ENCODE measurements at places on chromosomes 13 and 19.

DNA sequence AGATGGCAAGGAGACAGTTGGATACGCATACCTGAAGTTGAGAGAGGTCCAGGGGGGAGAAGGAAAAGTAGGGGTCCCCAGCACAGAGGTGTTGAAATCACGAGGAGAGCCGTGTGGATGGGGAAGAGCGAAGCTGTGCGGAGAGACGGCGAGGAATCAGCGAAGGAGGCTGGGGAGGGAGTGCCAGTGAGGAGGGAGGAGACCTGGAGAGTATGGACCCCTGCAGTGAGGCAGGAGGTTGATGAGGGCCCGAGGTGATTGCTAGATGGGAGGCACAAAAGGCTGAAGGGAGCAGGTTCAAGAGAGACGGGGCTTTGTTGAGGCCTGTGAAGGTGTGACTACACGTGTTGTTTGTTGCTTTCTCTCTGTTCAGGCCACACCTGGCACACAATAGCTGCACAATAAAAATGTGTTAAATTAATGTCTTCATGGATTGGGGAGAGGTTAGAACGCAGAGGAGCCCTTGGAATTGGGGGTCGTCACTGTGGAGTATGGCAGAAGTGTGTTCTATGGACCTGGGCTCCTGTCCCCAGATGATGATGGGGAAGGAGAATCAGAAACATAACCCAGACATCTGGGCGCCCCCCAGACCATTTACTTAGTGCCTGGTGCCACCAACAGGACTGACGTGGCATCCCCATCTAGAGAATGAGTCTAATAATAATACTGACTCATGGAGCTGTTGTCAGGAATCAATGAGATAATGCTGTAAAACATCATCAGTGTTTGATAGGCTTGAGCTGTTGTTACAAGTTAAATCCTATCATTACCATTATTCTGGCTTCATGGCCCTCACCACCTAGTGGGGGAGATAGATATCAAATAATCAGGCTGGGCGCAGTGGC, 137.5 kb downstream of the SIPA1L3 start:
- no peak for DNase-seq

GRCh38 chr19:54420383-54421168, 5.3 kb downstream of the TTYH1 start:
- DNase-seq = no peak

GRCh38 chr19:17243211-17243829, 2.4 kb downstream of the NR2F6 start:
- DNase-seq = no peak

- DNase-seq = no peak
Observed at GRCh38 chr13:43787518-43787891, 733 bp upstream of the ENOX1 start.

- DNase-seq = no peak
Observed at GRCh38 chr13:25384758-25385410, 13.1 kb downstream of the ATP8A2 start.

DNA sequence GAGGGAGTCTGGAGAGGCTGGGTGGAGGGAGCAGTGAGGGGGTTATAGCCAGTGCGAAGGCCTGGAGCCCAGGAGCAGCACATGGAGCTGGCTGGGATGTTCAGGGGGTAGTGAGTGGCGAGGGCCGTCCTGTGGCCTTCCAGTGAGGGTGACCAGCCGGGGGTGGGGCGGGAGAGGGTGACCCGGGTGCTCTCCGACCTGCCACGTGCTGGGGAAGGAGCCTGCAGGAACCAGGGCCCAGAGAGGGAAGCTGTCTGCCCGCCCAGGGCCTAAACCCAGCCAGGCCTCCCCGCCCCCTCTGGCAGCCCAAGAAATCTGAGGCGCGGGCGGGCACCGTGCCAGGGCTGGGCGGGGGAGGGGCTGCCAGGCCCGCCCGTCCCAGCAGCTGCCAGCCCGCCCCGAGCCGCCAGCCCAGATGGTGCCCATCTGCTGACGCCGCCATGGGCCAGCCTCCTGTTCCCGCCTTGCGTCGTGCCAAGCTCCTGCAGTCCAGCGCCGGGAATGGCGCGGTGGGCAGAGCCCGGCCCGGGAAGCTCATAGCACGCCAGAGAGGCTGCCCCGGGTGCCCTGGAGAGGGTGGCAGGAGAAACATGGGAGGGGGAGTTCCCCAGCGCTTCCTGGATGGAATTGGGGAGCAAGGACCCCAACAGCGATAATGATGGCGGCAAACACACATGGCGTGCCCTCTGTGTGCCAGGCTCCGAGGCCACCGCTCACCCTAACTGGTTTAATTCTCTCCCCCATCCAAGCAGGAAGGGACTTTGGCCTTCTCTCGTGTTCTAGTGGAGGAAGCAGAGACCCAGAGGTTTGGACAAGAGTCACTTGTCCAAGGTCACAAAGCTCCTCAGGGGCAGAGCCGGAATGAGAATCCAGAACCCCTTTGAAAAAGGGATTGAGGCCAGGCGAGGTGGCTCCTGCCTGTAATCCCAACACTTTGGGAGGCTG, 21.5 kb downstream of the NFIC start:
- no peak for DNase-seq

- DNase-seq = no peak
Observed at GRCh38 chr13:42592915-42593900, 19.3 kb downstream of the TNFSF11 start.

- no peak for DNase-seq
Observed at GRCh38 chr13:108267347-108267746, 2.2 kb upstream of the TNFSF13B start.

- DNase-seq = no peak
Observed at GRCh38 chr19:27738569-27739193, 1474.3 kb downstream of the UQCRFS1 start.

DNA sequence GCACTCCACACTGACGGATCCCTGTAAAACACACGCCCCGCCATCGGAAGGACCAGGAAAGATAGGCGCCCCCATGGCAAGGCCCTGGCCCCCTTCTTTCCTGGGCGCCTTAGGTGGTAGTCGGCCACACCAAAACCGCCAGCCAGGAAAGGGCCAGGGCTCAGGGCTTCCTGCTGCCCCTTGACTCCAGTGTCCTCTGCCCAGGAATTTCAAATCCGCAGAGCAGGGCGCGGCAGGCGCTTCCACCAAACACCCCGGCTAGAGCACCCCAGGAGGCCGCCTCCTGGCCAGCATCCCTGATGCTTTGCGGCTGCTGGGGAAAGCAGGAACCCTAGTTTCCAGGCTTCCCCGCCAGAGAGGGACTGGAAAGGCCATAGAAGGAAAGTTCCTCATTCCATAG, 57.5 kb downstream of the ZNF726 start:
- no peak for DNase-seq

- DNase-seq = no peak
Observed at GRCh38 chr19:42255766-42256745, 1.1 kb upstream of the ERF start.

- DNase-seq = no peak
Observed at GRCh38 chr13:34931572-34931971, 10.5 kb upstream of the NBEA start.

DNA sequence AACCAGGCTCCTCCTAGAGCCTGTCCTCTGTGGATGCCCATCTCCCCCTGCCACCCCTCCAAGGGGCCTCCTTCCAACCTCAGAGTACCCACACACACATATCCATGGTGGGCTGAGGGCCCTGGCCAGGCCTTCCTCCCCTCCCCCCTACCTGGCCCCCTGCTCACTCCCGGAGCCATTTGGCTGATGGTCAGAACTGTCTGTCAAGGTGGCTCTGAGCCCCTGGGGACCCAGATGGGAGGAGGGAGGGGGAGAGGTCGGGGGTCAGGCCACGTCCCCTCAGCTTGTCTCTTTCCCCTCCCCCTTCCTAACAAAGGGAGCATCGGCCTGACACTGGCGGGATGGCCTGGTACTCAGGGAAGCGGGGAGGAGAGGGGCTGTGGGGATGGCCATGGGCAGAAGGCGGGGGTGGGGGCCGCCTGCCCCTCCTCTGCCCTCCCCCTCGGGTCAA, 18.7 kb upstream of the POU2F2 start:
- DNase-seq = no peak

DNA sequence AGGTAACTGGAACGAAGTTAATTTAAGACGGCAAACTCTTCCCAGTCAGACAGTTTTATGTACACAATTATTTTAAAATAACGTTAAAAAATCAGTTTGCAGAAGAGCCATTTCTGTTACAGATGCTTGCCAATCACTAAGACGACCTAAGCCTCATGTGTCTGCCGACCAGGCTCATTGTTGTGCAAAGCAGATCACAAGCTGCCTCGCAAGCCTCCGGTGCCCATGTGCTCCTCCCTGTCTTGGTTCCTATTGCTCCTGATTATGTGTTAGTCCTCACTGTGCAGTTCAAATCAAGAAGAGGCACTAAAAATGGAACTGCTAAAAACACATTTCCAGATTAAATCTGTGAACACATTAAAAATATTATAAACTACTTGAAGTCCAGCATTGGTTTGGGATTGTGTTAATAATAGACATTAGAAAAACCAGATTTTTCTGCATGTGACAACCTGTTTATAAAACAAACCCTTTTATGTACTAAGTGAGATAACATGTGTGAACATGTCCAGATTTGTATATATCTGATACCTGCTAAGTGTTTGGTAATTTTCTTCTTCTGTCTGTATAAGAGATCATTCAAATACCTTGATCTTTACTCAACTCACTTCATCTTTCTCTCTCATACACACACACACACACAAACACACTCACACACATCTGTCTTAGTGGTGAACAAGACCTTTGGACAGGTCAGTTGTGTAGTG, 81.9 kb upstream of the SLC15A1 start:
- DNase-seq = no peak

DNA sequence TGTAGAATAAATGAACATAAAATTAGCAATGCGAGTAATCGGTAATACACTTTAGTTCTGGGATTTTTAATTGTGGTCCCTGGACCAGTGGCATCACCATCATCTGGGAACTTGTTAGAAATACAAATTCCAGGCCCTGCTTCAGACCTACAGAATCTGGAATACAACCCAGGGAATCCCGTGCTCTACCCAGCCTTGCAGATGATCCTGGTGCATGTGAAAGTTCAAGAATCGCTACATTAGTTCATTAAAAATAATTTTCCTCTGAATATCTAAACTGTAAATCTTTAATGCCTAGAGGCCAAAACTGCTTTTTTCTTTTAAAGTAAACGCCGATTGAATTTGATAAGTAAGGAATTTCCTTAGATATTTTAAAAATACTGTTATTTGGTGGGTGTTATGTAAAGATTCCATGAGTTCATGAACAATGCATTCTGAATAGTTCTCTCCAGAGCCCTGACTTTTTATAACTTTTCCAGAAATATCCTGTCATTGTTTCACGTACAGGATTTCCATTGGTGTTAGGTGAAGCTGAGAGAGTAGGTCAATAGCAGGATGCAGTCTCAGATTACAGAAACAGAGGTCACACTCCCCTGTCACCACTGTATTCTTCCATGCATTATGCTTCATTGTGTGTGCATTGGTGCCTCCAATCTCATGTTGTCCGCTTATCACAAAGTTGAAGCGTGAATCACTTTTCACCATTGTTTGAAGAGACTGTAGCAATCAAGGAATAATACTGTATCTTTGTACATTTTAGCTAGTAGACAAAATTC, 596.5 kb upstream of the KLF12 start:
- no peak for DNase-seq

DNA sequence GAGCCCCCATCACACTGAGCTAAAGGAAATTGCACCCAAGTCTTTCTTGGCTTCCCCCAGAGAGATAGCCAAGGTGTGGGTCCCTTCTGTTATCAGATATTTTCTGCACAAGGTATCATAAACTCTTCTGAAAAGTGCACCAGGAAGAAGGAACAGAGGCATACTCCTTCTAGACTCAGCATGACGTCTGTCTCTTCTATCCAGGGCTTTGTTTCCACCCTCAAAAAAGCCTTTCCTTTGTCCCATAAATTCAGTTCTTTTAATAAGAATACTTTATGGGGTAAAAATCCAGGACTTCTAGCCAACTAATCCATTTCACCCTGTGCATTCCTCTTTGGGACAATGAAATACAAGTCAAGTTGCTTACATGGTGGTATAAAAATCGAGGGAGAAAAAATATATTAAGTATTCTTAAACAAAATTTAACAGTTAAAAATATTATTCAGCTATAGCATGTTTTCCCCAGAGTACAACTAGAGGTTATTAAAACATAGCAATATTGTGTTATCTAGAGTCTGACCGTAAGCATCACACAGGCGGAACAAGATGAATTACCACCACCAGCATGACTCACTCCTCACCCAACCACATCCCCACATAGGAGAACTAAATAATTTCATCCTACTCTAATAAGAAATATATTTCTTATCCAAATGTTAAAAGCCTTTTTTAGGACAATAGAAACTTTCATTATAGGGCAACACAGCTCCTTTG, 79.9 kb upstream of the GPC6 start:
- DNase-seq = no peak

GRCh38 chr13:76750126-76750525, 136.1 kb downstream of the KCTD12 start:
- no peak for DNase-seq

DNA sequence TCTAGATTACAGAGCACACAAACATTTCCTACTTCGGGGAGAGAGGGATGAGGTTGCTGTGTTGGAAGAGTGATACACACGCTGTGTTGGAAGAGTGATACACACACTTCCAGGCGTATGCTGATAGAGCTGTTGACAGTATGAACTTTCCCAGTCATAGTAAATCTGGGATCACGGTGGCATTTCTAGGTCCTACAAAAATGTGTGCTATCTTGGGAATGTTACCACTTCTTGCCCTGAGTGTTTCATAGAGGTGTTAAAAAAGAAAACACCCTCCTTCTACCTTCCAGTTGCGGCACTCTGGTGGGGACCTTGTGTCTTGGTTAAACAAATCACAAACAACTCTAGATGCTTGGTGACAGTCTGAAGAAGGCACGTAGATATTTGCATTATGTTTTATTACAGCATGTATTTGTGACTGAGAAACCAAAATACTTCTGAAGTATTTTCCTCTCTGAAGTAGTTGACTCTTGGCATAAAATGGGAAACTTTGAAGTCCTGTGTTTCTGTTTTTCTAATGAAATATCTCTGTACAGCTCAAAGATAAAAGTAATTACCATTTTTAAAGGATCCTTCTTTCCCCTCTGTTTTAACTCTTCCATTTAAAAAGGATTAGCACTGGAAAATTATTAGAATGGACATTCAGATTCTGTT, 52.5 kb downstream of the ARHGAP35 start:
- DNase-seq = no peak

DNA sequence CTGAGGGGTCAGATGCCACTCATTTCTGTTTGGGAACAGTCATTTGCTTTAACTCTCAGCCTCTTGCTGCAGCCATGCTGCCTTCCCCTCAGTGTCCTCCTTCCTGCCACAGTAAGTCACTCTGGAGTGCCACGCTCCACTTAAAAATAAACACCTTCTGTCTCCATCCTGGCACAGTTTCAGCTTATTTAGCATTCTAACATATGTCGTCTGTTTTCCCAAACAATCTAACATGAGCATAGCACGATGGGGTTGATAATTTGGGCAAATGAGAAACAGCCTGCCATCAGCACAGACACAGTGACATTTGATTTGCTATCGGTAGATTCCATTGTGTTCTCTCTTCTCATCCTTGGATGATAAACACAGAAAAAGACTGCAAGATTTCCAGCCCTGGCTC, 768.6 kb downstream of the UQCRFS1 start:
- DNase-seq = no peak

DNA sequence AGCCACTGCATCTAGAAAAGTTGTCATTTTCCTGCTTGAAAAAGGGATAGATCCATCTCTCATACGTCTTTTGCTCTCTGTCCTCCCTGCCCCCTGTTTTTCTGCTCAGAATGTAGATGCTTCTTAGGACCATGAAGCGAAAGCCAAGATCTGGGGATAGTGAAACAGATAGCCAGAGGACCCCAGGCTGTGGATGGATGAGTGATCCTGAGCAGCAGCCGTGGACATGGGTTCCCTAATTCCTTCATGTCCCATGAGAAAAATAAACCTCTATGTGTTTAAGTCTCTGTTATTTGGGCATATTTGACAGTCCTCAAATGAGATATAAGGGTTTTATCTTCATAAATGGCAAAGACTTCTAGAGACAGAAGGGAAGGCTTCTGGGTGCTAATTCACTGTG, 12.2 kb upstream of the FFAR2 start:
- DNase-seq = no peak
